ENCODE measurements at places on chromosomes 2 and 18.

DNA sequence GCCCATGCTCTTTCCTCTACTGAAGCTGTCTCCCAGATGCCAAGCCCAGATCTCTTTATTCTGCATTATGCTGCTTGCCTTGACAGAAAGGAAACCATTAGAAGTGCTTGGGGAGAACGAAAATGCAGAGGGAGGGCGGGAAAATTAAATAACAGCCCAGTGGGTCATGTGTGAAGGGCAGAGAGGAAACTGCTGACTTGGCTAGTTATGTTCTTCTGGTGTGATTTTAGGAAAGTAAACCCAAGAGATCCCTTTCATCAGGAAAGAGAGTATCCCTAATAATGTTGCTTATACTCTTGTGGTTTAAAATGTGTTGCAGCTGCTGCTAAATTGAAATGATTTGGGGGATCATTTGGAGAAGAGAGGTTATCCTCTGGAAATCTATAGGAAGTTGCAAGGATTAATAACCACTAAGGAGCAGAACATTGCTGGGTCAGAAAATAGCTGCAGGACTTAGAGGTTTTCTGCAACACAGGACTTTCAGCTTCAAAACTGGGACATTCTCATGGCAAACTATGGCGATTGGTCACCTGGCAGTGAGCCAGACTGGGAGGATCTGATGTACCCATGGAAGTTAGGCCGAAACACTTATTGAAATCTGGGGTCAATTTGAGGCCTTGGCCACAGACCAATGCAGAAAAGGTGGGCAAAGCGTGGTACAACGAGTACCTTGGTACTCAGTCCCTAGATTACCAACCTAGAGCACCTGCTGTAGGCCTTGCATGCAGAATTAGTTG lies 172.2 kb downstream of the TMEM247 start:
- peak; percentile 58 for DNase-seq

GRCh38 chr2:50611351-50611871 lies 420.5 kb downstream of the NRXN1 start:
- DNase-seq, result no peak

GRCh38 chr2:170217778-170218251 lies 39.9 kb downstream of the MYO3B start:
- DNase-seq, result peak; percentile 60

- peak; percentile 59 for DNase-seq
These were observed 95.2 kb downstream of the POLE4 start for GRCh38 chr2:75053484-75054112.

DNA sequence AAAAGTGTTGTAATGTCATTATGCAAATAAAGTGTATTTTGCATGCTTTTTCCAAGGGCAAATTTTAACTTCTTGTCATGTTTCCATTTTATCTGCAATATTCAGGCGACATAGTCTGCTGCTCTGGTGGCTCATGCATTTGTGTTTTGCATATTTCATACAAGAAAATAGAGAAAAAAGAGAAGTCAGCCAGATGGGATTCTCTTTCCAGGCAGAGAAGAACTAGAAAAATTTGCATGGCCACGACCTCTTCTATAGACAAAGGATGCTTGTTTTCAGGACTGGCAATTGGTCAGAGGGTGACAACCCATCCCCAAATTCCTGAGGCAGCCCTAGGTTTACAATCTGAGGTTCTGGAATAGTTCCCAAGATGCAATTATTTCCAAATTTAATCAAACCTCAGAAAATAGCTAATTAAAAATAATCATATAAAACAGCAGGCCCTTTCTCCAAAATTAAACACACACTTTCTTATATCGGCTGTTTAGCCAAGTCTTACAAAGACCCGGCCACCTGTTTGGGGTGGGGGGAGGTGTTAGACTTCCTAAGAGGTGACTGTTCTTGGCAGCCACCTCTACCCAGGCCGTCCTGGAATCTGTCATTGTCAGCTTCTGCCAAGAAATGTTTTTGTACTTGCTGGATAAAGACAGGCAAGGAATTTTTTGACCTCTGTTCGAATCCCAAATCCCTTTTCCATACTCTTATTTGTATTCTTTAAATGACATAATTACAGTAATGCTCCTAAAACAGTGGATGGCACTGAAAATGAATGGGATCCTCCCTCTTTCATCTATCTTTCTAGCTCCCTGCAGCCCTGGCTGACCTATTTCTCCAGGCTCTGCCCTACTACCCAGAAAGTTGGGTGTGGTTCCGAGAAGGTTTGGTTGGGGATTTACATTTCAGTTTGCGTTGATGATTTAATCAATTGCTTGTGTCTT lies 20.8 kb upstream of the SOS1 start:
- DNase-seq, result peak; percentile 29

DNA sequence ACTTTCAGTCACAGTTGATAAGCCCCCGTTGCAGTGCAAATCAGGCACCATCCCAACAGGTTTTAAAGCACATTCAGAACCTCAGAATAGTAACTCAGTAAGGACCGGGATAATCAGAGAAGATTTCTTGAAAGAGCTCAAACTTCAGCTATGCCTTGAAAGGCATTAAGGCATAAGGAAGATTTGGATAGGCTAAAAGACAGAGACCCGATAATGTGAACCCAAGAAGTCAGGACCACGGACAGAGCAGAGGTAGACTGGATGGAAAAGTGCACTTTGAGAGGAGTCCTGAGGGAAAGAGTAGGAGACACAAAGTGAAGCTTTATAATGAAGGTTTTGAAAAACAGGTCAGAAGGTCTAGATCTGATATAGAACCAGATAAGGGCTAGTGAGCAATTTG lies 36.9 kb upstream of the KLF7 start:
- peak; percentile 62 for DNase-seq

GRCh38 chr18:48879008-48879431 lies 71.7 kb downstream of the SMAD7 start:
- no peak for DNase-seq

DNA sequence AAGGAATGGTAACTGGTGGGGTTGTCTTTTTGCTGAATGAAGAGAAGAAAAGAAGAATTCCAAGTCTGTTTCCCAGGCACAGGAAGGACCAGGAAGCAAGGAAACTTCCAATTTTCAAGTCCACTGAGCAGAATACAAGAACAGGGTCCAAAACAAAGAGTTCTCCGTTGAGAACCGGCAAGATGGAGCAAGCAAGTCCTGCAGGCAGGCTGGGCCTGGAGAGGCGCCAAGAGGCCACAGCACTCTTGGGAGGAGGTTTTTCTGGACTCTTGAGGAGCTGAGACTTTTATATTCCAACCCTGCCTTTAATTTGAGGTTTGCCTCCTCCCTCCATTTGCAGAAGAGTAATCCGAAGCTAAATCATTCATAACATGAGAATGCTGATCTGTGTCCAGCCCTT lies 224.5 kb downstream of the IKZF2 start:
- DNase-seq, result no peak

- peak; percentile 67 for DNase-seq
These were observed at the start of gene SCN2A for GRCh38 chr2:165239230-165239629. Gene SCN2A, plus strand, starts transcription at chr2:165239414. Its CDS starts 56,410 bp downstream, at chr2:165295824.

GRCh38 chr2:197174539-197175094 lies 136.0 kb downstream of the ANKRD44 start:
- DNase-seq, result peak; percentile 83

GRCh38 chr18:71450257-71450656 lies 1093.9 kb downstream of the CBLN2 start:
- DNase-seq, result no peak

- no peak for DNase-seq
These were observed 109.7 kb downstream of the ACOXL start for GRCh38 chr2:110842048-110842447.

DNA sequence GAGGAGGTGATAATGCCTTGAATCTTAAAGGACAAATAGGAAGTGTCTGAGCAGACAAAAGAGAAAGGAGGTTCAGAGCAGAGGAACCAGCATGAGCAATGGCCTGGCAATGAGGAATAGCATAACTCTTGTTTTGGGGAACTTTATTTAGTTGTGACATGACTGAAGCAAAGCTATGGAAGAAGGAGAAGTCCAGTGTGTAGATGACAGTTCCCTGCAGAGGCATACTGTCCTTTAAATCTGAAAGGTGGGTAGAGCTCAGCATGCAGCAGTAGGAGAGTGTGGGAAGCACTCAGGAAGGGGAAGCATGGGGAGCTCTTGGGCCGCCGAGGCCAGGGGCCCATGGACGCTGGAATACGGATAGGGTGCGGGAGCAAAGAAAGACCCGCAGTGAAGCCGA lies 173.8 kb downstream of the SEPTIN10 start:
- no peak for DNase-seq

DNA sequence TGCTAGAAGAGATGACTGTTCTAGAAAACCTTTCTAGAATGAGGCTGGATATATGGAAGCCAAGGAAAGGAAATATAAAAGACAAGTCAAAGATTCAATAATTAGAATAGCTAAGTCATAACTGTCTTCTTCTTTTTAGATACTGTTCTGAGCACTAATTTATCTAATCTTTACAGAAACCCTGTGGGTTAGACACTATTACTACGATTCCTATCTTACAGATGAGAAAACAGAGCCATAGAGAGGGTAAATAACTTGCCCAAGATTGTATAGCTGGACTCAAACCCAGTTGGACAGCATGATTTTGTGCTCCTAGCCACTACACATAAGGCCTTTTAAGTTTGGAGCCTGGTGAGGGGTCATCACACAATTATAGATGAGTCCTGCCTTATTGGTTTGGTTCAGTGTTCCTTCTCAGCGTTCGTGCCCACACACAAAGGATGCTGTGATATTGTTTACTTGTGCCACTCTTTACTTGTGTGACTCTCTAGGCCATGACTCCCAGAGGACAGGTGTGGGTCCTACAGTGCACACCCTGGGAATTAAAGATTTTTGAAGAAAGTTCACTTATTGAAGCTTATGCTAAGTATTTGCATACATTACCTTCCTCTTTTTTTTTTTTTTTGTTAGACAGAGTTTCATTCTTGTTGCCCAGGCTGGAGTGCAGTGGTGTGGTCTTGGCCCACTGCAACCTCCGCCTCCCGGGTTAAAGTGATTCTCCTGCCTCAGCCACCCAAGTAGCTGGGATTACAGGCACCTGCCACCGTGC lies 153.7 kb downstream of the PRKCE start:
- DNase-seq, result no peak

- DNase-seq, result peak; percentile 41
These were observed 3.7 kb downstream of the ETAA1 start for GRCh38 chr2:67400560-67401485.

GRCh38 chr2:29215739-29216608 lies 100.8 kb downstream of the CLIP4 start:
- DNase-seq, result no peak

DNA sequence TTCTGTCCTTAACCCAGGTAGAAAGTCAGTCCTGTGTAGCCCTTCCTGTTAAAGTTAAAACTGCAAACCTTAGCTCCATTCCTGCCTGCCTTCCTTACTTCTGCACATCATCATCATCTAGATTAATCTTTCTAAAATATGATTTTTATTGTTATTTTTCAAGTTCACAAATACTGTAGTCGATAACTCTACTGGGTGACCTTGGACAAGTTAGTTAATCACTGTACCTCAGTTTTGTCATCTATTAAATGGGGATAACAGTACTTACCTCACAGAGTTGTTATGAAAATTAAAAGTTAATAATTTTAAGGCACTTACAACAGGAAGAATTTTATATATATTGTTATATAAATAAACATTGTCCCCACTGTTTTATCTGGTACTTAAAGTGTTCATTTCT lies 2.5 kb upstream of the YPEL5 start:
- DNase-seq, result no peak

DNA sequence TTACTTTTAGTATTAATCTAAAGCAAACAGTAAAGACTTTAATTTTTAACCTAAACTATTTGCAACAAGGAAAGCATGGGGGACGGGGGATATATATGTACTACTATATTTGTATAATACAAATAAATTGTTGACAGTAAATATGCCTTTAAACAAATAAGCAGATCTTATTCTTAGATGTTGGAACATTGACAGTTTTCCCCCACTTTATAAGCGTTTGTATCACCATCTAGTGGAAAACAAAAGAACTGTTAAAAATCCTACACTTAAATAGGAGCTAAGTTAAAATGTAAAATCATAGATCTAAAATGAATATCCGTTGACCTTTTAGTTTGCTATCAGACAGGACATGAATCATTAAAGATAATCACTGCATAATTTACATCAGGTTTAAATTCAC lies 50.0 kb downstream of the RBBP8 start:
- DNase-seq, result peak; percentile 79

Measured in GM23248 (cell line).